Hepatocyte (in vitro differentiated cells): ENCODE measurements at places on chromosomes 7 and 10. TPM values are rescaled to one million over a fixed set of nuclear protein-coding genes. Genes with fewer than 3 reads are reported as not detected.

GRCh38 chr7:133688483-133689239 is 435.8 kb downstream of the EXOC4 start:
- H3K4me3 ChIP-seq: no peak overlapping the region
- H3K4me1 ChIP-seq: no peaks in the 10 kb centered on the region
- no peaks in the 10 kb centered on the region for H3K27me3 ChIP-seq
- DNase-seq: no peak
- no peak overlapping the region for H3K27ac ChIP-seq

- H3K27ac ChIP-seq: no peak overlapping the region
- H3K36me3 ChIP-seq: no peaks in the 10 kb centered on the region
- no peak overlapping the region for H3K4me3 ChIP-seq
- no peaks in the 10 kb centered on the region for H3K4me1 ChIP-seq
Measured at GRCh38 chr7:29995652-29996051, 6.1 kb upstream of the SCRN1 start.

- peaks cover 7% of the 10 kb centered on the region for H3K4me1 ChIP-seq
- no peaks in the 10 kb centered on the region for H3K27me3 ChIP-seq
- H3K4me3 ChIP-seq: no peak overlapping the region
Measured at GRCh38 chr7:47192978-47193377, 388.9 kb downstream of the TNS3 start.

DNA sequence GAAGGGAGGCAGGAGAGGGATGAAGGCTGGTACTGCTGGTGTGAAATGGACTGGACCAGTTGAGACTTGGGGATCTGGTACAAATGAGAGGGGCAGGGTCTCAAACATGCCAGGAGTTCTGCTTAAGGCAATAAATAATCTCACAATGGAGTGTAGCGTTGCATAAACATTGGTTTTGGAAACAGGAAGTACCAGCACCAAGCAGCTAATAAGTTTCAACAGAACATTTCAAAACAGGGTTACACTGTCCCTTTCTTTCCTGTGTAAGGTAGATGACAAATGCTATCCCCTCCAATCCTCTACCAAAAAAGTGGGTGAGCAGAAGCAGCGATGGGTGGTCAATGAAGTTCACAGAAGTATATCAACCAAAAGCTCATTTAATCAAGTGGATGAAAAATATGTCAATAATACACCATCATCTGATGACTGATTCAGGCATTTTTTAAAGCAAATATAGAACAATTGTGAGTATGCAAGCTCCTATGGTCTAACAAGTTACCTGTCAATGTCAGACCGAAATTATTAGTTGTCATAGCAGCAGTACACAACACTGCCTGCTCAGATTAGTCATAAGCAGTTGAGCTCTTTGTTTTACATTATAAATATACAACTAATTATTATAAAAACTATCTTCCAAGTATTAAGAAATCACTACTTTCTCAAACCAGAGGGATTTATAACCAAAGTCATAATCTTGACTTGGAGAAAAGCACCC is 220.0 kb downstream of the FAM107B start:
- no peak for DNase-seq
- H3K27ac ChIP-seq: peak overlapping the region; percentile 84
- no peaks in the 10 kb centered on the region for H3K27me3 ChIP-seq

GRCh38 chr10:8392216-8392615 is 337.7 kb downstream of the GATA3 start:
- H3K36me3 ChIP-seq: no peaks in the 10 kb centered on the region
- no peak overlapping the region for H3K4me3 ChIP-seq
- H3K27me3 ChIP-seq: no peaks in the 10 kb centered on the region
- H3K4me1 ChIP-seq: no peaks in the 10 kb centered on the region

DNTT gene
- polyA plus RNA-seq: 0.10 TPM in 1 of 2 replicates, not detected in the other

GRCh38 chr7:120033114-120033513 is 239.9 kb upstream of the KCND2 start:
- no peak overlapping the region for H3K27ac ChIP-seq
- H3K27me3 ChIP-seq: no peaks in the 10 kb centered on the region
- no peaks in the 10 kb centered on the region for H3K36me3 ChIP-seq
- no peak overlapping the region for H3K4me3 ChIP-seq

DNA sequence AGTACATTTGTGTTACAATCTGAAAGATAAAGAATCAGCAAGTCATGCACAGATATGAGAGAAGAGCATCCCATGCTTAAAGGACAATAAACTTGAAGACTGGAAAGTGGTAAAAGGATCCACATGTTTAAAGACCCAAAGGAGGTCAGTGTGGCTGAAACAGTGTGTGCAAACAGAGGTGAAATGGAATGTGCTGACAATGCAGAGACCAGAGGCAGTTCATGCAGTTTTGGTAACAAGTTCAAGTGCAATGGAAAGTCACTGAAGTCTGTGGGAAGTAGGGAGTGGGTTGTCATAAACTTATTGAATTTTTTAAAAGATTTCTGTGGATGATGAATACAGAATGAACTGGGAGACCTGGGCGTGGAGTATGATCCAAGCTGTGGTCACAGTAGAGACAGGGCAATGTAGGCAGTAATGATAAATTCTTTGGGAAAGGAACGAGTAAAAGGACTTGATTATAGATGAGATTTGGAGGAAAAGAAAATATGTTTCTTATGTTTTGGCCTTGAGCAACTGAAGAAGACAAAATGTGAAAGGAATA is 408.0 kb downstream of the HGF start:
- H3K27me3 ChIP-seq: no peaks in the 10 kb centered on the region
- peaks cover 7% of the 10 kb centered on the region for H3K4me1 ChIP-seq
- no peak for DNase-seq
- H3K27ac ChIP-seq: no peak overlapping the region

- peak; percentile 12 for DNase-seq
- H3K4me3 ChIP-seq: no peak overlapping the region
- no peaks in the 10 kb centered on the region for H3K27me3 ChIP-seq
- peak overlapping the region; percentile 62 for H3K27ac ChIP-seq
- H3K4me1 ChIP-seq: peaks cover 33% of the 10 kb centered on the region
Measured at GRCh38 chr10:659688-660141, 29.8 kb downstream of the DIP2C start.

GIMAP1 gene
- polyA plus RNA-seq: 0.13 TPM in 2 replicates

DNA sequence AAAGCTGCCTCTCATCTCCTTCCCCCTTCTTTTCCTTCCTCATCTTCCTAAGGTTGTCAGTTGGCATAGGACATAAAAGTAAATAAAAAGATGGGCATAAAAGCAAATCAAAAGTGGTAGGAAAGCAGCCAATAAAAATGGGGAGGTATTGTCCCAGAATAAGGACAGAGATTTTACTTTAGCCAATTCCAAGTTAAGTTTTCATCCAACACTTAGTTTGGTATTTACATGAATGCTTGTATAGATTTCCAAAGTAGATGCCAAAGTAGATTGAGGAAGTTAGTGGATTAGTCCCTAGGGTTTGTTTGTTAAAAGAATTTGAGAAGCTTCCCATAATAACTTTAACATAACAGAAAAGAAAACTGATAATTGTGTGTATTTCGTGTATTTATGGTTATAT is 33.7 kb downstream of the HDAC9 start:
- no peaks in the 10 kb centered on the region for H3K27me3 ChIP-seq
- H3K4me3 ChIP-seq: no peak overlapping the region
- no peak for DNase-seq
- H3K27ac ChIP-seq: no peak overlapping the region
- no peaks in the 10 kb centered on the region for H3K36me3 ChIP-seq

EGR2 gene
- polyA plus RNA-seq: 10.4 and 16.1 TPM in 2 replicates

- DNase-seq: no peak
- H3K36me3 ChIP-seq: no peaks in the 10 kb centered on the region
- H3K4me1 ChIP-seq: no peaks in the 10 kb centered on the region
Measured at GRCh38 chr7:7932553-7932952, 36.0 kb upstream of the GLCCI1 start.

DNA sequence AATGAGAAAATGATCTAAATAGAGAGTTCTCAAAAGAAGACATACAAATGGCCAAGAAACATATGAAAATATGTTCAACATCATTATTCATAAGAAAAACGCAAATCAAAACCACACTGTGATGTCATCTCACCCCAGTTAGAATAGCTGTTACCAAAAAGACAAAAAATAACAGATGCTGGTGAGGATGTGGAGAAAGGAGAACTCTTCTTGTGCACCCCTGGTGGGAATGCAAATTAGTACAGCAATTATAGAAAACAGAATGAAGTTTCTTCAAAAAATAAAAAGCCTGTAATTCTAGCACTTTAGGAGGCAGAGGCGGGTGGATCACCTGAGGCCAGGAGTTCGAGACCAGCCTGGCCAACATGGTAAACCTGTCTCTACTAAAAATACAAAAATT is 199.3 kb downstream of the PARD3 start:
- no peaks in the 10 kb centered on the region for H3K36me3 ChIP-seq
- no peaks in the 10 kb centered on the region for H3K4me1 ChIP-seq
- no peak for DNase-seq
- no peak overlapping the region for H3K27ac ChIP-seq

SUGCT gene
- 5.0 and 5.1 TPM in 2 replicates for polyA plus RNA-seq

PKD2L1 gene
- 0.88 and 1.9 TPM in 2 replicates for polyA plus RNA-seq

DNA sequence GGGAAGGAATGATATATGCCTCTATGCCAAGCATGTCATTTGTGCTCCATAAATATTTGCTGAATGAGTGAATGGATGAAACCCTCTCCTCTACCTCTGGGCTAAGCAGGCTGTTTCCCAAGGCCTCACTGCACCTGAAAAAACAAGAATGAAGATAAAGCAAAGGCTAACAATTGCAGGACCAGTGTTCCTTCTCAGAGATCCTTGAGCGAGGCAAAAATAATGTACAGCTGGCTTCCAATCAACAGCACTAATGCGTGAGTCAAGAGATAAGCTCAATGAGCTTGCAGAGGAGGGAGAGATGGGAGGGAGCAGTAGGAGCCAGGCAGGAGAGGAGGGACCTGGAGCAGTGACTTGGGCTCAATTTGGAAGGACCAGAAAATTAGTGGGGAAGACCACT is 144.5 kb upstream of the NFE2L3 start:
- no peaks in the 10 kb centered on the region for H3K36me3 ChIP-seq
- peak overlapping the region; percentile 63 for H3K27ac ChIP-seq
- H3K4me3 ChIP-seq: no peak overlapping the region
- H3K27me3 ChIP-seq: no peaks in the 10 kb centered on the region
- DNase-seq: peak; percentile 23

- H3K27ac ChIP-seq: no peak overlapping the region
- H3K27me3 ChIP-seq: no peaks in the 10 kb centered on the region
- DNase-seq: peak; percentile 11
- no peaks in the 10 kb centered on the region for H3K4me1 ChIP-seq
- no peaks in the 10 kb centered on the region for H3K36me3 ChIP-seq
Measured at GRCh38 chr10:17599089-17599488, 18.1 kb downstream of the HACD1 start.

- no peak overlapping the region for H3K27ac ChIP-seq
- peak; percentile 63 for DNase-seq
- H3K27me3 ChIP-seq: no peaks in the 10 kb centered on the region
- H3K4me3 ChIP-seq: no peak overlapping the region
- H3K4me1 ChIP-seq: peaks cover 20% of the 10 kb centered on the region
Measured at GRCh38 chr10:29130190-29130673, 158.6 kb upstream of the LYZL1 start.

C10orf62 gene
- not detected in 2 replicates for polyA plus RNA-seq

DNA sequence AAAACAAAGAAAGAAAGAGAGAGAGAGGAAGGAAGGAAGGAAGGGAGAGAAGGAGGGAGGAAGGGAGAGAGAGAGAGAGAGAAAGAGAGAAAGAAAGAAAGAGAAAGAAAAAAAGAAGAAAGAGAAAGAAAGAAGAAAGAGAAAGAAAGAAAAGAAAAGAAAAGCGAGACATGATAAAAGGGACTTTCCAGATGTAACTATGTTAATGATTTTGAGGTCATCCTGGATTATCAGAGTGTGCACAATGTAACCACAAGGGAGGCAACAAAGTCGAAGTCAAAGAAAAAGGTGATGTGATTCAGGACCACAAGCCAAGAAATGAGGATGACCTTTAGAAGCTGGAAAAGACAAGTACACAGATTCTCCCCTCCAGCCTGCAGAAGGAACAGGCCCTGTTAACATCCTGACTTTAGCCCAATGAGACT is 48.9 kb upstream of the PAX2 start:
- DNase-seq: no peak
- H3K4me3 ChIP-seq: no peak overlapping the region
- no peaks in the 10 kb centered on the region for H3K36me3 ChIP-seq
- H3K27me3 ChIP-seq: peaks cover 50% of the 10 kb centered on the region
- no peaks in the 10 kb centered on the region for H3K4me1 ChIP-seq
- H3K27ac ChIP-seq: no peak overlapping the region

DNA sequence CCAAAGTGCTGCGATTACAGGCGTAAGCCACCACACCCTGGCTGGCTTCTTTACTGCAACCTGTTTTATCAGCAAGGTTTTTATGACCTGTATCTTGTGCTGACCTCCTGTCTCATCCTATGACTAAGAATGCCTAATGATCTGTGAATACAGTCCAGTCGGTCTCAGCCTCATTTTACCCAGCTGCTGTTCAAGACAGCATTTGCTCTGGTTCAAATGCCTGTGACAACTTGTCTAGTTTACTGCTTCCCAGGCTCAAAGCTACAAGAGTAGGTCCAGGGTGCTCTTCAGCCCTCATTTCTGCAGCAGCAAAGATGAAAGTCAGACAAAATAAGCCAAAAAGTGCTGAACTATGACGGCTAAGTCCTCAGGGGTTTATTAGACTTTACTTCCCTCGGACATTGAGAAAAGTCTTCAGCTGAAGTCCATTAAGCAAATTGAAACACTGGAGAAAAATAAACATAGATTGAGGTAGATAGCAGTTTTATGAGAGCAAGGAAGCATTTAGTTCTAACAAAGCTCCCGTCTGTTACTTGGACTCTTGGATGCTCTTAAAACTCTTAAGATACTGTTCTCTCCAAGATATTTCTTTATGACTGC is 12.5 kb upstream of the LYZL1 start:
- peak overlapping the region; percentile 80 for H3K27ac ChIP-seq
- no peaks in the 10 kb centered on the region for H3K27me3 ChIP-seq
- no peak overlapping the region for H3K4me3 ChIP-seq
- DNase-seq: no peak
- H3K4me1 ChIP-seq: peaks cover 8% of the 10 kb centered on the region

ADIRF gene
- polyA plus RNA-seq: not detected in 2 replicates

SLC25A13 gene
- polyA plus RNA-seq: 28.2 and 37.5 TPM in 2 replicates

RBM33 gene
- polyA plus RNA-seq: 40.8 and 42.7 TPM in 2 replicates

- no peak for DNase-seq
- no peak overlapping the region for H3K27ac ChIP-seq
- peaks cover 96% of the 10 kb centered on the region for H3K27me3 ChIP-seq
- peaks cover 13% of the 10 kb centered on the region for H3K4me1 ChIP-seq
- H3K36me3 ChIP-seq: no peaks in the 10 kb centered on the region
Measured at GRCh38 chr7:8441106-8441965, 7.9 kb downstream of the NXPH1 start.

DNA sequence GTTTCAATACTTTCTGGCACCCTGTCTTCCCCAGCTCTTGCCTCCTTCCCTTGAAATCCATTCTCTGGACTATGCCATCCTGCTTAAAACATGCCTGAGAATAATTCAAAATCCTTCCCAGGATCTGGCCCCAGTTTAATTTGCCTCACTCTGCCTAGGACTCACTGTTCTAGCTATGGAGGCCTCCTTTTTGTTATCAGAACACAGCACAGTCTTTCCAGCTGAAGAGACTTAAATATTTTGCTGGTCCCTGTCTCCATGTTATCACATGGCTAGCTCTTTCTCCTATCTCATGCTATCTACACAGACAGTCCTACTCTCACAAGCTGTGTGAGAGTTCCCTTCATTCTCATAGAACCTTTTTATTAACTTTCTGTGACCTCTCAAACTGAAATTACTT is 194.8 kb downstream of the RNLS start:
- peak overlapping the region; percentile 42 for H3K27ac ChIP-seq
- no peaks in the 10 kb centered on the region for H3K36me3 ChIP-seq
- DNase-seq: no peak
- H3K27me3 ChIP-seq: no peaks in the 10 kb centered on the region
- H3K4me1 ChIP-seq: peaks cover 40% of the 10 kb centered on the region
